ENCODE measurements at places on chromosomes 2 and 18.

GRCh38 chr2:173881461-173881860, 83.7 kb downstream of the SP3 start:
- DNase-seq: no peak

GRCh38 chr2:152421521-152422370, 86.8 kb downstream of the FMNL2 start:
- DNase-seq: no peak

DNA sequence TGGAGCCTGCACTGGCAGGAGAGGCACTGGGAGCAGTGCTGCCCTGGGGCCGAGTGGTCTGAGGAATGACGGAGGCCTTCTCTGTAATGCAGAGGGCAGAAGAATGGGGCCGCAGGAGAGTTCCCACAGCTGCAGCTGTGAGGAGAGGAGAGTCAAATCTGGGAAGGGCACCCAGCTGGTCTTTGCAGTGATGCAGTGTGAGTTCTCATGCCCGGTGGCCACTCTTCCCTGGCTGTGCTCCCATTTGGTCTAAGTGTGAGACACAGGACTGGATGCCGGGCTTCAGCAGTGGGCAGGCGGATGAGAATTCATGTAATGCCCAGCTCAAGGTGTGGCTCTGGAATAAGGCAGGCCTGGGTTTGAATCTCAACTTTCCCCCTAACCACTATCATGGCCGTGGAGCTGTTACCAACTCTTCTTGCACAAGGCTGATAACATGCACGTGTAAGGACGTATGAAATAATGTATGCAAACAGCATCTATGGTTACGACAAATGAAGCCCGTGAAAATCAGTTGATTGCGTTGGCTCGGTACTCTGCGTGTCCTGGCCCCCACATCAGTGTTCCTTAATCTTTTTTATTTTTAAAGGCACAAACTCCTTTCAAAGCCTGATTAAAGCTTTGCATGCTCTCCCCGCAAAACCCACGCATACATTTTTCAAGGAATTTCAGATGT, 71.6 kb downstream of the ACKR3 start:
- no peak for DNase-seq

DNA sequence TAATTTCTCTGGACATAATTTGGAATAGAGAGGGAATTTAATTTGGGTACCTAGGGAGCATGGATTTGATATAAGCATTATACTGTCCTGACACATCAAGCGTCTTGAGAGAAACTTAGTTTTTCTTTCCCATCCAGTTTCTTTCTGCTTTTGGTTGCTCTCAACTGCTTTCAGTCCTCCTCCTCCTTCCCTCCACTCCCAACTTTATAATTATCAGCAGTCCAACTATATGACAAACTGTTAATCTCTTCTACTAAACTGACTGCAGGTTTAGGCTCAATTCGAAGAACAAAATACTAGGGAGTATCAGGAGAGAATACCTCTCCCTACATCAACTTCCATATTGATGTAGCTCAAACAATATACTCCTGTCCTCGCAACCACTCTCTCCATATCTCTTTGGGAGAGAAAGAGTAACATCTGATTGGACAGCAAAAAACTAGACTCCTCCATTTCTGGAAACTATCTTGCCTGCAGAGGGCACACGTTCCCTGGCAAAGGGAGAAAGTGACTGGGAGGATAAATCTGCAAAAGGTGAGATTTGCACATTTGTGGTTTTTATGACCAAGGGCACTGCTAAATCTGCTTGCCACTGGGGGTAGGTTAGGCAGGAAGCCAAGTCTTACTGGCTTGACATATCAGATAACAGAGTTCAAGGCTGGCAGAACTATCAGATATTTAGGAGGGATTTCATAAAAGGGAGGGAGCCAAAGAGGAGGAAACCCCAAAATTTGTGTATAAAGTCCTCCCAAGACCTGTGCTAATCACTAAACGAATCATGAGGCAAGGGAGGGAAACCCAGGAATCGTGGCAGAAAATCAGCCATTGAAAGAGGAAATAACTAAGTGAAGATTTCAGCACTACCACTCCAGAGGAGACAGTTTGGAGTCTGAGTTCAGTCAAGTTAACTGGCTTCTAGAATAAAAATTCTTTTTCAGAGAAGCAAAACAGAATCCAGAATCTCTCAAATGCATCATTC, 40.0 kb downstream of the ICA1L start:
- DNase-seq: peak; percentile 11

GRCh38 chr2:123245156-123245555, 779.9 kb upstream of the CNTNAP5 start:
- no peak for DNase-seq

GRCh38 chr2:98012561-98012991, 16.8 kb upstream of the TMEM131 start:
- peak; percentile 20 for DNase-seq

DNA sequence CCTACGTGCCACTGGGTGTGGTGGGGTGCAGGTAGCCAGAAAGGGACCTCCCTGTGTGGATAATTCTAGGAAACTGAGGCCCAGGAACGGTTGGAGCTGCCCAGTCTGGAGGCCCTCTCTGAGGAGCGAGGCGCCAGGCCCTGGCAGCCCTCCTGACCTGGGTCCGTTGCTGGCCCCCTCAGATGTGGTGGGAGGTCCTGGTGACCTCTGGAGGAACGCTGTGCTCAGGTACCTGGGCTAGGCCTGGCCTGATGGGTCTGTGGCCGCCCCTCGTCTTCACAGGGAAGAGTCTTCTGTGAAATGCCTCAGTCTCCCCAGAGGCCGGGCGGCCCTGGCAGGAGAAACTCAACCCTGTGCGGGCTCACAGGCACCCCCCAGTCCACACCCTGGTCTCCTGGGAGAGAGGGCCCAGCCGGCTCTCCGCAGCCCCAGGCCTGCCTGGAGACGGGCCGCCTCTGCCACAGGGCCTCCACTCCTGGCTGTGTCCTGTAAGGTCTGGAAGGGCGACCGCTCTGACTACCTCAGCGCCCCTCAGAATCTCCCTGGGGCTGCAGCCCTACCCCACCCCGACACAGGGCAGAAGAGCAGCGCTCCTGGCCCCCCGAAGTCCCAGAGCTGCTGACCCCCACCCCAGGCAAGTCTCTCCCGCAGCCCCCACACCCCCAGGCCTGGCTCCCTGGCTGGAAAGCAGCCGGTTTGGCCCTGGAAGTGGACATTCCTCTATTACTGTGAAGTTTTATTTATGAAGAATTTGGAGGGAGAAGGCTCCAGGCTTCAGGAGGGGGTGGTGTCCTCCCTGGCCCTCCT, 3.7 kb downstream of the B3GNT7 start:
- DNase-seq: no peak

DNA sequence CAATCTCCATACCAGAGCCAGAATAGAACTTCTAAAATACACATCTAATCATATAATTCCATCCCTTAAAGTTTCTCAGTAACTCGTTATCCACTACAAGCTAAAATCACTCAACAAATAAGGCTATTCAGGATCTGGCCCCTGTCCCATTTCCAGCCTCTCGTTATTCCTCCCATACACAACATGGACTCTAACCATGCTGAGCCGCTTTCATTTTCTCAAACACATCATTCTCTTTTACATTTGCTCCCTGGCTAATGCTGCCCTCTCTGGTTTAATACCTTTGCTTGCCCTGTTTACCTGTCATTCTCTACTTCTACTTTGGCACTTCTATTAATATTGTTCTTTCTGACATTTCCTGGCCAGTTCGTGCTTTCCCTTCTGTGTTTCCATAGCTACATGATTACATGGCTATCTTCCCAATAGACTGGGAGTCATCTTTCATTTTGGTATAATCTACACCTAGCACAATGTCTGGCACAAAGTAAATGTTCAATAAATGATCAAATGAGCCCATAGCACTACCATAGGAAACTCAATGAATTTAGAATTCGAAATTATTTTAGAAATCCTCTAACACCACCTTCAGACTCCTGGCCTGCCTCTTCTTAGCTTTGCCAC, 163.6 kb upstream of the VRK2 start:
- no peak for DNase-seq

DNA sequence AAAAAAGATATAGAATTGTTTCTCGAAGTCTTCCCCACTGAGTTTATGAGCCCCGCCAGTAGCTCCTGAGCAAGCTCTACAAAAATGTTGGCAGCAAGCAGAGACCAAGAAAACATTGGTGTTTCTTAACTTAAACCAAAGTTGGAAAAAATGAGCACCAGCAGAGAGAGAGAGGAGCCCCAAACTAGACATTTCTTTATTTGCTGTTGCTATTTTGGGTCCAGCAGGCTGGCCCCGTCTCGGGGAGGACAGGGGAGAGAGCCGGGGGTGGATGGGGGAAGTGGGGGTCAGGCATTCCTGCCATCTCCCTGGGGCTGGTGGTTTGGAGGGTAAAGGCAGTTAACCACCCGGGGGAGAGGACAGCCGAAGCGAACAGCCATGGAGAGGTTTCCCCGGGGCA, 113.0 kb downstream of the DYSF start:
- no peak for DNase-seq

- no peak for DNase-seq
Observed at GRCh38 chr2:197700960-197701359, 4.2 kb upstream of the MARS2 start.

DNA sequence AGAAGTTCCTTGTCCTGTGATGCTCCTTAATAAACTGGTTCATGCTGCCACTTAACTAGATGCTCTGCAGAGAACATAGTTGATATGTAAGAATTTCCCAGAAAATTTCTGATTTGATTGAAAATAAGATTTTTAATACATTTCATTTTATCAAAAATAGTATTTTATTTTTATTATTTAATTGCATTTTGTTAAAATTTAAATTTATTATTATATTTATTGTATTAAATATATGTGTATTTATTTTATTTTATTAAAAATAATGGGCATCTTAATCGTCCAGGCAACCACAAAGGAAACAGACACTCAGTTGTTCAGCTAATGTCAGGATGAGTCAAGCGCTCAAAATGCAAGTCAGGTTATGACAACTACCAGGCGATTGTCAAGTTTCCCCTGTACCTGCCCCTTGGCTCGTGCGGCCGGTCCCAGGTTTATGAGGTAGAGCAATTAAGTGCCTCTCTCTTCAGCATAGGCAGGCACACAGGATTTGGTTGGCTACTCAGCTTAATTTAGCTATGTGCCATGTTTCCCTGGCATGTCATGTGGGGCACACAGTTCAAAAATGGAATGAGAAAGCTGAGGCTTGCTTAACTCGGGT, 361.2 kb downstream of the RND3 start:
- DNase-seq: no peak

- DNase-seq: no peak
Observed at GRCh38 chr2:30693821-30694281, 113.4 kb downstream of the CAPN13 start.

GRCh38 chr18:51397347-51397962, 200.0 kb upstream of the MEX3C start:
- DNase-seq: no peak

- no peak for DNase-seq
Observed at GRCh38 chr2:104430852-104431251, 423.1 kb upstream of the POU3F3 start.

DNA sequence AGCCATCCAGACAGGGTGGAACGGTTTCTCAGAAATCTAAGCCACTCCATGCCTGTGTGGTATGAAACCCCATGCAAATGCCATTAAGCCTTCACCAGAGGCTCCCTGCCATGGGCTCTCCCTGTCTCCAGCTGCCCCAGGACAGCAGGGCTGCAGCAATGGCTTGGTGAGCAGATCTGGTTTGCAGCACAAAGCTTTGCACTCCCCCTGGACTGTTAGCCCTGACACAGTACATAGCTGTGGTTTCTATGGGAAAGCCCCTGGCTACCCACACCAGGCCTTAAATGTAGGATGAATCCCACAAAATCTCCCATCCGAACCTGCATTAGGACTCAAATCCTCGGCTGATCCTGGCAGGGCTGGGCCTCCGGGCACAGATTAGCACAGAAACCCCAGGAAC, 291.6 kb downstream of the TNS1 start:
- no peak for DNase-seq

DNA sequence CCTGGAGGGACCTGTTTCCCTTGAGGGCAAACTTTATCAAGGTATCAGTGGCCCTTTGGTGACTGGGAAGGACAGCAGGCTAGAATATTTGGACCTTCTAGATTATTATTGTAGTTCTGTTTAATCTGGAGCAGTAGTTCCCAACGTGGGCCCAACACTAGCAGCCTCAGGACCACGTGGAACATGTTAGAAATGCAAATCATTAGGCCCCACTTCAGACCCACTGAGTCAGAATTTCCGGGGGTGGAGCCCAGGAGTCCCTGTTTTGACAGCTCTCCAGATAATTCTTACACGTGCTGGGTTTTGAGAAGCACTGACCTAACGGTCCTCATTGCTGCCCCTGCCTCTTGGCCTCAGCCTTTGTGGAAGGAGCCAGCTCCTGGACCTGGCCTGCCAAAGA, 25.5 kb upstream of the DYNC2LI1 start:
- DNase-seq: no peak

- DNase-seq: no peak
Observed at GRCh38 chr2:85525567-85525966, 13.4 kb upstream of the MAT2A start.

- peak; percentile 14 for DNase-seq
Observed at GRCh38 chr18:3885209-3885792, 435.3 kb downstream of the TGIF1 start.

GRCh38 chr2:206488623-206489022, 45.3 kb downstream of the ADAM23 start:
- DNase-seq: no peak

GRCh38 chr18:22813648-22814328, 119.3 kb upstream of the RBBP8 start:
- no peak for DNase-seq

DNA sequence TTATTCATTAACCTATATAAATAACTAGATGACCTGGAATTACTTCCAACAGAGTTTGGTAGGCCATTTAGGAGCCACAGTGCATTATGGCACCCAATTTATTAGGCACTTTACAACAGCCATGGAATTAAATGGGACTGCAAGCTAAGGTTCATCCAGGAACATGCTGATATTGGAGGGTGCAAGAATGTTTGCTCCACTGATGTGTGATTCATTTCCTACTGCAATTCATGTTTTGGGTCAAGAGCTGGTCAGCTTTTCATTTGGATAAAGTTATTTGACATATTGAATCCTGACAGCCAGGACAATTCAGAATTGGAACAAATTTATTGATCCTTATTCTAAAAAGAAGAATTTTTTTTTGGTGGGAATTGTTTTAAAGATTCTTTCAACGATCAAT, 11.8 kb upstream of the LYPD1 start:
- no peak for DNase-seq

Data from GM12891 (cell line).